ENCODE measurements at places on chromosomes 3 and 15.

- no peak for DNase-seq
These were observed 26.4 kb downstream of the RBM6 start for GRCh38 chr3:49966233-49966942.

GRCh38 chr15:32107477-32108080, 77.3 kb downstream of the CHRNA7 start:
- DNase-seq, result no peak

DNA sequence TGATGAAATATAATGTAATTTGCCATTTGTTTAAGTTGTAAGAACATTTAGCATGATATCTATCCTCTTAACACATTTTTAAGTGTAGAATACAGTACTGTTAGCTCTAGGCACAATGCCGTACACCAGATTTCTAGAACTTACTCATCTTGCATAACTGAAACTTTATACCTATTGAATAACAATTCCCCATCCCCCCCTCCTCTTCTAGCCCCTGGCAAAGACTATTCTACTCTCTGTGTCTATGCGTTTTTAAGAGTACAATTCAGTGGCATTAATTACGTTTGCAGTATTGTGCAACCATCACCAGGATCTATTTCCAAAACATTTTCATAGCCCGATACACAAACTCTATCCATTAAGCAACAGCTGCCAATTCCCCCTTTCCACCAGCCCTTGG, 261.7 kb downstream of the PLOD2 start:
- no peak for DNase-seq

- no peak for DNase-seq
These were observed 220.0 kb upstream of the KBTBD8 start for GRCh38 chr3:66778107-66778506.

DNA sequence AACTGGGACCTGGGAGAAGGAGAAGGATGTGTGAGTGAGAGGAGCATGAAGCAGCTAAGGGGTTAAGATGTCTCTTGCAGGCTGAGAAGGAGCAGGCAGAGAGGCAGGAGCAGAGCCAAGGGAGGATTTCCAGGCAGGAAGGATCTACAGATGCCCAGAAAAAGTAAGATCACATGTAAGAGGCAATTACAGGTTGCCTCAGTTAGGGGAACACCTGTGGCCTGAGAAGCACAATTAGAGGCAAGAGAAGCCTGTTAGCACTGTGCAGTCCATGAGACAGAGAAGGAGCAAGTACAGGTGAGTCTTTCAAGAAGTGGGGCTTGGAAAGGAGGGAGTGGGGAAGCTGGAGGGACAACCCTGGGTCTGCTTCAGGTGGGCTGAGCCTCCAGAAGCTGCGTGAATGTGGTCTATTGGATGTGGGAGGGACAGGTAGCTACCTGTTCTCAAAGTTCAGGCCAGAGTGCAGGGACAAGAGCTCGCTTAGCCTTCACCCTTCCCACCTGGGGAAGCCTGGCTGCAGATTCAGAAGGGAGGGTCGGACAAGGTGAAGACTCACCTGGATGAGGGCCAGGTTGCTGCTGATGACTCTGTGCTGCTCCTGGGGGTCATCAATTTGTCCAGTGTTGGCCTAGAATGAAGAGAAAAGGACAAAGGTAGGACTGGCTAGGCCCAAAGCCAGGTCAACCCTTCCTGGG, 50.7 kb downstream of the SLC41A3 start:
- no peak for DNase-seq

- no peak for DNase-seq
These were observed 48.7 kb downstream of the ECT2 start for GRCh38 chr3:172799246-172799645.

- peak; percentile 9 for DNase-seq
These were observed 18.1 kb upstream of the SCN10A start for GRCh38 chr3:38834110-38834509.

- DNase-seq, result no peak
These were observed 21.6 kb downstream of the COL8A1 start for GRCh38 chr3:99659951-99660350.

GRCh38 chr3:116770815-116771450, 61.4 kb downstream of the TUSC7 start:
- DNase-seq, result peak; percentile 56

GRCh38 chr15:33068007-33068481, 126.5 kb downstream of the FMN1 start:
- peak; percentile 74 for DNase-seq

DNA sequence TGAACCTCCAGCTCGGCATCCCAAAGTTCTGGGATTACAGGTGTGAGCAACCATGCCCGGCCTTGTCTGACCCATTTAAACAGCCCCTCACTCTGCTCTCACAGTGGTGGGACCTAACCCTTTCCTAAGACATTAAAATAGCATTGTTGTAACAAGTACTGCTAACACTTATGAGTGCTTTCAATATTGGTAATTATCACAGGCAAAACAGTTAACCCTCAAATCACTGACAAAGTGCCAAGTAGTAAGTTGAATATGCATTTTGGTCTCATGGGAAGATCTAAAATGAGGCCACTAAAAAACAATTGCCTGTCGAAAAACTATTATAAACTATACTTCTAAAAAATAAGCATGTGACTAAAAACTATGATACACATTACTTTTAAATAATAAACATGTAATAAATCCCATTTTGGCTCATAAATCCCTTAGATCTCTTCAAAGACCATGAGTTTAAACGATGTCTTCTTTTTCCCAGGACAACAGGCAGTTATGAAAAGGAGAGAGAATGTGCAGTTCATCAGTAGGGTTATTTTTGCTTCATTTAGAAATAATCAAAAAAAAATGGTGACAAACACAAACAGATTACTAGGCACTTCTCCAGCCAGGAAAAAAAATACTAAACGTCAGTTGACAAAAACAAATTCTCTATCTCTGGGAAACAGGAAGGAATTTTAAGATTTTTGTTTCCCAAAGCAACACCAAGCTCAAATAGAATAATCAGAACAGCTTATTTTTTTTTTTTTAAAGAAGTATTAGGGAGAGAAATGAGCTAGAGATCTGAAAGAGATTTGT, 95.4 kb downstream of the RFTN1 start:
- DNase-seq, result no peak

- no peak for DNase-seq
These were observed 43.3 kb upstream of the MITF start for GRCh38 chr3:69695933-69696332.

DNA sequence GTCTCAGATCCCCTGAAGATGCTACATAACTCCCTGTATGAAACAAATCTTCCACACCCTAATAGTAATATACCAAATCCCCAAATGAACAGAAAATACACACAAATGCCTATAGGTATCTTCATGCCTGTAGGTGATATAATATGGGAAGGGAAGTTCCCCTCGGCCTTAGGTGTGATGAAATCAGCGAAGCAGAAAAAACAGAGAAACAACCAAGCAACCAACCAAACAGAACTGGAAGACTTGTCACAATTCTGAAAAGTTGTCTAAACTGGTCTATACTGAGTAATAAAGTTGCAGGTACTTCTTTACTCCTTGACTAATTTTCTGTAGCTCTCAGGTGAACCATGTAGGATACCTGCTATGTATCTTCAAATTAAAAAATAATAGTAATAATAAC, 82.2 kb upstream of the SATB1 start:
- no peak for DNase-seq

GRCh38 chr3:145865399-145866018, 295.5 kb downstream of the PLOD2 start:
- DNase-seq, result no peak

DNA sequence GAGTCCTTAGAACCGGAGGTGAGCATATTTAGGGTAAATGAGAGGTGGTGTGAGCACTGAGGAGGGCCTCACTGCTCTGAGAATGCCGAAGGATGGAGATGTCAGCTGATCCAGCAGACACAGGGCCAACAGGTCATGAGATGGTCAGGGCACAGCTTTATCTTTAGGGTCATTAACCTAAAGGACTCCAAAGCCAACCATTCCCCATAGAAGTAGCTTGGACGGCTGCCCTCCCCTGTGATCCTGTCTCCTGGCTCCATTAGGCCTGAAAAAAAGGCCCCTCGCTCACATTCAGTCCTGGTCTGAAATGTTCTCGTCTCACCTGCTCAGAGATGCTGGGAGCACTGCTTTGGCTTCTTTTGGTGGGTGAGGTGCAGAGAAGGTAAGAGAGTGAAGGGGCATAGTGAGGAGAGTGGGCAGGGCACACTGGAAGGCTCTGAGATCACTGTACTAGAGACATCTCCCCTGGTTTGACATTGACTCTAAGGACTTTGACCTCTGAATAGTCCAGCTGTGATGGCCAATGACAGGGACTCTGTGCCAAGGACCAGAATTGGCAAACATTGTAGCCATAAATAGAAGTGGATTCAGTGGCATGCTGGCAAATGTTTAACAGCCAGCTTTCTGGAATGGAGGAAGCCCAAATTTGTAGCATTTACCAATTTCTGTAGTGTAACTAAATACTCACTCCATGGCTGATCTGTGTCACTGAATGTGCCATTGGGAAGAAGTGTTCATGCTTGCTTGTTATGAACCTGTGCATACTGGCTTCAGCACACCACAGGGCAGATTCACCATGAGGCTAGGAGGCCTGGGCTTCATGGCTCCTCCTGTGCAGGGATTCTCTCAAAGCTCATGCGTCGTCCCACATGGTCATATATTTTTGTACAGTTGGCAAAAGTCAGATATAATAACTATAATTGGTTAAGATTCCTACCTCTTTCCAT, 76.2 kb upstream of the MRPS22 start:
- no peak for DNase-seq

GRCh38 chr15:79896634-79897379, at the start of gene MTHFS:
MTHFS (minus strand) TSS chr15:79897014; CDS start chr15:79896988, 26 bp downstream.
- peak; percentile 88 for DNase-seq

- peak; percentile 96 for DNase-seq
These were observed at the start of gene AMOTL2 for GRCh38 chr3:134374105-134374790. AMOTL2 (minus strand) TSS chr3:134374447; CDS start chr3:134371433, 3,014 bp downstream.

DNA sequence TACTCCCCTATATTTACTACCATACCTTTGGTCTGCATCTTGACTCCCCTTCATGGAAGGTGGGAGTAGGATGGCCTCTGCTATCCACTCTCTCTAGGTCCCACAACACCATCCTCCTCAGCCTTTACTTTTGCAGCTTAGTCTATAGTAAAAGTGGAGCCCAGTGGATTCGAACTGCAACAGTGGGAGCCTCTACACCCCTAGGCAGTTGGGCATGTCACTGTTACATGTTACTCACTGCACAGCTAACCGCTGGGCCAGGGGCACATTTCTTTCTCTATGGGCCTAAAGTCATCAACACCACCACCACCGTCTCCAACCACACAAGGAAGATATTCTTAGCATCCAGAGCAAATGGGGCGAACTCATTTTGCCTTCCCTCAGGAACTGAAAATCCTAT, 62.9 kb downstream of the KLF13 start:
- no peak for DNase-seq

GRCh38 chr15:45631776-45632175, 3.1 kb upstream of the SQOR start:
- no peak for DNase-seq

GRCh38 chr15:51076524-51077220, 18.0 kb downstream of the TNFAIP8L3 start:
- DNase-seq, result no peak

- DNase-seq, result no peak
These were observed 199.8 kb downstream of the XXYLT1 start for GRCh38 chr3:195071011-195071728.

GRCh38 chr3:124619887-124620599, 110.2 kb upstream of the UMPS start:
- no peak for DNase-seq

- no peak for DNase-seq
These were observed 58.1 kb upstream of the SLC25A36 start for GRCh38 chr3:140883428-140884040.
